ENCODE measurements at places on chromosomes 5 and 9.

DNA sequence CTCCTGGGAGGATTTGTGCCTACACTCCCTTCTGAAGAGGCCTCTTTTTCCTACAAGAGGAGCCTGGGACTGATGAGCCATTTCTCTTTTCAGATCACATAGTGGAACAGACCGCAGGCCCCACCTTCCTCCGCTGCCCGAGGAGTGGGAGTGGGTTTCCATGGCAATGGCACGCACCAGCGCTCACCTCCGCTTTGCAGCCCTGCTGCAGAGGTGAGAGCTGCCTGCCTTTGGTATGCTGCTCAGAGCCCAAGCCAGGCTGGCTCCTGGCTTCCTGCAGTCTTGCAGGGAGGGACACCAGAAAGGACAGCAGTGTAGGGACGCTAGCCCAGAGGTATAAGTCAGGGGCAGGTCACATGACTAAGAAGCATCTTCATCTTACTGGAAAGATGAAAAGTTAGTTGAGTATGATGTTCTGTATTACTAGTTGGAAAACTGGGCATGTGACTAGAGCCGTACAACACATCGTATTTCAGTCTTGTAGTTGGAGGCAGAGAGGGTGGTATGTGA lies 12.4 kb downstream of the PTTG1 start:
- DNase-seq: no peak

GRCh38 chr5:80254767-80255430 lies 949 bp downstream of the SERINC5 start:
- DNase-seq: no peak

DNA sequence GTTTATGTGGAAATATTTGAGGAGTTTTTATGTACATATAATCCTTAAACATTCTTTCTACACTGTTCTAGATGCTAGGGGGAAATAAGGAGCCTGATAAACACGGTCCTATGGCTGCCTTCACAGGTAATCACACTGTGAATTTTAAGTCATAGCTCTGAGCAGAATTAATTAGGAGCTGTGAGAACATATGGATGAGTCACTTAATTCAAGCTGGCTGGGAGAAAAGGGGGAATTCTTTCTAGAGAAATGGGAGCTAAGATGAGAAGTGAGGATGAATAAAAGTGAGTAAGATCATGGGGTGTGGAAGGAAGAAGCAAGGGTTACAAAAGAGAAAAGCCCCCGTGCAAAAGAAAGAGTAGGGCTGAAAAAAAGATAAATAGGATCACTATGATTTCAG lies 290.8 kb downstream of the DNAH5 start:
- no peak for DNase-seq

GRCh38 chr5:120684213-120684612 lies 220.1 kb downstream of the PRR16 start:
- DNase-seq: peak; percentile 45

DNA sequence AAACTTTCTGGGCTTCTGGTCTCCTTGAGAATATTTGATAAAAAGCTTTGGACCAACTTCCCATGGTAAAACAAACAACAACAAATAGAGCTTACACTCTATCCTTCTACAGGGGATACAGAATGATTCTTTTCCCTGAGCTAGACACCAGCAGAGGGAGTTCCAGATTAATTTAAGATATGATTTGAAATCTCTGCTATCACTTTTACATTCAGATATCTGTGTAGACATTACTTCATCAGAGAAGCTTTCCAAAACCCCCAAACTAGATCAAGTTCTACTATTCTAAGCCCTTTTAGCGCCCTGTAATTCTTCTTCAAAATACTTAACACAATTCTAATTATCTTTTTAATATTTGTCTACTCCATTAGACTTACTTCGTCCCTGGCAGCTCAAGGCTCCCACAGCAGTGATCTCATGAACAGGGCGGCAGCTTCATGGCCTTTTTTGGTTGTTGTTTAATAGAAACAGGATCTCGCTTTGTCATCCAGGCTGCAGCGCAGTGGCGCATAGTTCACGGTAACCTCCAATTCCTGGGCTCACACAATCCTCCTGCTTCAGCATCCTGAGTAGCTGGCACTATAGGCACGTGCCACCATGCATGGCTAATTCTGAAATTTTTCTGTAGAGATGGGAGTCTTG lies 955 bp upstream of the GALNT12 start:
- peak; percentile 9 for DNase-seq

GRCh38 chr5:161023551-161023950 lies 171.5 kb upstream of the ATP10B start:
- DNase-seq: no peak

- DNase-seq: no peak
Measured at GRCh38 chr5:97434021-97434420, 251.0 kb upstream of the RIOK2 start.

DNA sequence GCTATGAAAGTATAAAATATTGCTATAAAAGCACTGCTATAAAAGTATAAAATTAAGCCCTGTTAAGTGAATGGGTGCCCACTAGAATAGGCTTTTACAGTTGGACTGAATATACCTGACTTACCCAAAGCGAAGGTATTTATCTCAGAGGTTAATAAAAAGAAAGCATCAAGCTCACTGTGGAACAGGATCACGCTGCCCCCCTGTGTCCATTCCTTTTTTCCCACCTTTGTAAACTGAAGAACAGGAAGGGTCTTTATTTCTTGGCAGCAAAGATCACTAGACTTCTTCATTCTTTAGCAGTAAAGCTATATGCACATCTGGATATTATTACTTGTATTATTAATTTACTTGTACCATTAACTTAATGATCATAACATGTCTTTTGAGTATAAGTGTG lies 22.1 kb upstream of the PLPP6 start:
- DNase-seq: no peak

DNA sequence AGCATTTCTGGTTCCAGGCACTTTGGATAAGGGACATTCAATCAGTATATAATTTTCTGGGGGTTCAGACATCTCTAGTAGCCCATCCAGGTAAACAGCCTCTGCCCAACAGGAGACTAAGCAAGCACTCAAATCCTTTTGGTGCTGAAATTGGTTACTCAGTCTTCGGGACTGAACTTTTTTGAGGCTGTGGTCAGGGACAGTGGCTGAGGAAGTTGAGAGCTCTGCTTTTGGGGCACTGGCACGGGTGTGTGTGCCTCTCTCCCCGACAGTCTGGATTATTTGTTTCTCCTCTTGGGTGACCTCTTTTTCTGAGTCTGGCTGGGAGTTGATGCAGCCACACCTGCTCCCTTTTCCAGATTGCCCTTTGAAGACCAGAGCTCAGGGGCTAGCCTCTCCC lies 47.6 kb downstream of the ACER2 start:
- no peak for DNase-seq

- DNase-seq: peak; percentile 61
Measured at GRCh38 chr5:174386306-174386705, 338.1 kb upstream of the MSX2 start.

- no peak for DNase-seq
Measured at GRCh38 chr5:180988592-180988991, at the start of gene BTNL3. Gene BTNL3 (plus strand): TSS chr5:180988846. CDS start chr5:180989029, 183 bp downstream.

Data from AG10803 (cell line).